ENCODE measurements at places on chromosomes 12 and 14. TPM values are rescaled to one million over a fixed set of nuclear protein-coding genes. Genes with fewer than 3 reads are reported as not detected.

The NPFF gene
- not detected for total RNA-seq

The GAPDH gene
- total RNA-seq = 4,526 TPM

- DNase-seq = no peak
Observed at GRCh38 chr12:72465155-72465554, 193.0 kb downstream of the TRHDE start.

DNA sequence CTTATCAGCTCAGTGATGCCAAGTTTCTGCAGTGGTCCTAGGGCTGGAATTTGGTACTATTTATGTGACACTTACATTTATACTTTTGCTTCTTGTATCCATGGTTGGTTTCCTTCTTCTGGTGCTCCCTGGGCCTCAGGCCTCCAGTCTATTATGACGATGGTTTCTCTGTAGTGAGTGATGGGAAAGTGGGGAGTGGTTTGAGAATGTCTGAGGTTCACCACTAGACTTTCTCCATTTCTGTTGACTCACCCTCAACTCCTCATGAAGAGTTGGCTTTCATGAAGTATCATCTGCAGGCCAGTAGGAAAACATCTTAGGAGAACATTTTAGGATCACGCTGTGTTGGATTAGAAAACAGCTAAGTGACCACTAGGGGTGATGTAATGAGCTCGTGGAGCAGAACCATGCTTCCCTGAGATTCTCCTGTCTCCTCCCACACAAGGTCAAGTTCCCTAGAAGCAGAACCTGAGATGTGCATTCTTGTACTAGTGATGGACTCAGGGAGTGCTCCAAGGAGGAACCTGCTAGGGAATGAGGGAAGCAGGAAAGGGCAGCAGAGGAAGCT, 32.1 kb downstream of the RPH3A start:
- no peak for DNase-seq

DNA sequence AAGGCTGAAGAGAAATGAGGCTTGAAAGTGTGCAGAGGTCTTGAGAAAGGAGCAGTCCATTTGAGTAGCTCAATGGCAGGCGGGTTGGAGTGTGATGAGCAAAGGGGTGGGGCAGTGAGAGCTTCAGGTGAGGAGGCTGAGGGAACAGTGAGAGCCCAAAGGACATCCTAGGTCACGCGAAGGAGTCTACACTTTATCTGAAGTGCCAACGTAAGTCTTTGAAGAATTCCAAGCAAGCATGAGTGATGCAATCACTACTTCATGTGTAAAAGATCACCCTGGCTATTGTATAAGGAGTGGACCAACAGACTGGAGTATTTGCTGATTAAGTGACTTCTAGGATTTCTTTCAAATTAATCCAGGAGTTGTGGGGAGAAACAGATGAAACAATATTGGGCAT, 159.9 kb upstream of the HIF1A start:
- no peak for DNase-seq

Measured in left ventricle myocardium superior (tissue), 1 donor.